Mammary epithelial cell (primary cell): ENCODE measurements at places on chromosomes 5 and 9. TPM values are rescaled to one million over a fixed set of nuclear protein-coding genes. Genes with fewer than 3 reads are reported as not detected.
A peak's percentile ranks its signal among the peaks of the same experiment; 100 is the strongest.

GRCh38 chr5:80492741-80493140 lies 4.8 kb downstream of the FAM151B start:
- peak; percentile 25 for DNase-seq

- DNase-seq, result no peak
Measured at GRCh38 chr5:80175337-80175736, 80.5 kb downstream of the SERINC5 start.

PCDHGA1 gene
- 0.41 TPM for polyA plus RNA-seq

- no peak for DNase-seq
Measured at GRCh38 chr5:76380346-76381066, 22.6 kb upstream of the IQGAP2 start.

DNA sequence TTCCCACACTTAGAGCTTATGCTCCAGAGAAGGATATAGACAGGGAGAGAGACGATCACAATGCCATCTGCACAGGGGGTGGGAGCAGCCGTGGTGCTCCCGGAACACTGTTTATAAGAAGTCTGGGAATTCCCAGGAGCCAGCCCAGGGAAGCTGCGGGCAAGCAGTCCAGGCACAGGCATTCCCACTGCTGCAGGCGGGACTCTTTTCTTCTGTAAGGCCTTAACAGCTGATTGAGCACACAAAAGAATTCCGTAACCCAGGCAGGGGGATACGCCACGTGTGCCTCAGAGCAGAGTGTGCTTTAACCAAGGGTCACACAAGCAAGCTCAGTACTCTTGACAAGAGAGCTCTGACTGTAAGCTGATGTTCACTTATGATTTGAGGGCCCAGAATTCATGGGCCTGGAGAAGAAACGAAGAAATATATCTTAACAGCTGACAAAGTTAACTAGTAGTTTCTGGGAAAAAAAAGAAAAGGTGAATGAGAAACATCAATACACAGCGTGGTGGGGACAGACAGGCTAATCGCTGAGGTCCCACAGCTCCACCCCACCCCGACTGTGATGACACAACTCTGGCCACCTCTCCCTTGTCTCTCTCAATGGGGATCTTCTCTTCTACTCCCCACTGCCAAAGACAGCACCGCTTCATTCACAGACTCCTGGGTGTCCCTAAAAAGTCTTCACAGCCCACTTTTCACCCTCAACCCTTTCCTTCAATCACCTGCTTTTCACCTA lies 85.9 kb upstream of the SIMC1 start:
- DNase-seq, result no peak

CAMK4 gene
- polyA plus RNA-seq, result 3.6 TPM

SMIM27 gene
- polyA plus RNA-seq, result 1.4 TPM

- DNase-seq, result no peak
Measured at GRCh38 chr5:173932695-173933139, 44.6 kb downstream of the CPEB4 start.

NTRK2 gene
- 0.07 TPM for polyA plus RNA-seq

GABRA1 gene
- polyA plus RNA-seq, result not detected
